ENCODE measurements at places on chromosomes 3 and 15.
A peak's percentile ranks its signal among the peaks of the same experiment; 100 is the strongest.

- DNase-seq, result no peak
These were observed 39.2 kb upstream of the TFRC start for GRCh38 chr3:196121066-196121465.

DNA sequence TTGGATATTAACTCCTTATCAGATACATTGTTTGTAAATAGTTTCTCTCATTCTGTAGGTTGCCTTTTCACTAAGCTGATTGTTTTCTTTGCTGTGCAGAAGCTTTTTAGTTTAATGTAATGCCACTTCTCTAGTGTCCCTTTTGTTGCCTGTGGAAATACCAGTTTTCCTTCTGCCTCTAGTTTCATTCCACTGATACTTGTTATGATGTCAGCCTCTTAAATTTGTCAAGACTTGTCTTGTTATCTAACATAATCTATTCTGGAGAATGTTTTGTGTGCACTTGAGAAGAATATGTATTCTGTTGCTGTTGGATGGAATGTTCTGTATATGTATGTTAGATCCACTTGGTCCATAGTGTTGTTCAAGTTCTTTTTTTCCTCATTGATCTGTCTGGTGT lies 18.0 kb upstream of the CEP152 start:
- no peak for DNase-seq

- no peak for DNase-seq
These were observed 622.1 kb downstream of the IGSF11 start for GRCh38 chr3:118412503-118412902.

GRCh38 chr15:51623386-51623938 lies 891 bp upstream of the DMXL2 start:
- peak; percentile 90 for DNase-seq

- no peak for DNase-seq
These were observed 252.5 kb downstream of the ISL2 start for GRCh38 chr15:76588811-76589747.

DNA sequence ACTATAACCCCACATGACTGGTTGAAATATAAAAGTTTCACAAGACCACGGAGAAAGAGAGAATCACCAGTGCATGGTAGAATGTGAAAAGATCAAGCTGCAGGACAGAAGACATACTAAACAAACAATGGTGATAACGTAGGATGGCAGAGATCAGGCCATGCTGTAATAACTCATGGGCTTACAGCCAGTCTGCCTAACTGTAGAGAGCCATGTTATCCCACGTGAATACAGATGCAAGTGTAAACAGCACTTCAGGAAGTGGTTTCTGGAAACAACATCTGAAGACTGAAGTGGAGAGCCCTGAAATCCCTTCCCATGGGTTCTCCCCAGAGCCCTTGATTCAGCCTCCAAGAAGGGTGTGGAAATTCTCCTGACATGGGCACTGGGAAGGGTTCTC lies 103.2 kb upstream of the SLCO2A1 start:
- no peak for DNase-seq

DNA sequence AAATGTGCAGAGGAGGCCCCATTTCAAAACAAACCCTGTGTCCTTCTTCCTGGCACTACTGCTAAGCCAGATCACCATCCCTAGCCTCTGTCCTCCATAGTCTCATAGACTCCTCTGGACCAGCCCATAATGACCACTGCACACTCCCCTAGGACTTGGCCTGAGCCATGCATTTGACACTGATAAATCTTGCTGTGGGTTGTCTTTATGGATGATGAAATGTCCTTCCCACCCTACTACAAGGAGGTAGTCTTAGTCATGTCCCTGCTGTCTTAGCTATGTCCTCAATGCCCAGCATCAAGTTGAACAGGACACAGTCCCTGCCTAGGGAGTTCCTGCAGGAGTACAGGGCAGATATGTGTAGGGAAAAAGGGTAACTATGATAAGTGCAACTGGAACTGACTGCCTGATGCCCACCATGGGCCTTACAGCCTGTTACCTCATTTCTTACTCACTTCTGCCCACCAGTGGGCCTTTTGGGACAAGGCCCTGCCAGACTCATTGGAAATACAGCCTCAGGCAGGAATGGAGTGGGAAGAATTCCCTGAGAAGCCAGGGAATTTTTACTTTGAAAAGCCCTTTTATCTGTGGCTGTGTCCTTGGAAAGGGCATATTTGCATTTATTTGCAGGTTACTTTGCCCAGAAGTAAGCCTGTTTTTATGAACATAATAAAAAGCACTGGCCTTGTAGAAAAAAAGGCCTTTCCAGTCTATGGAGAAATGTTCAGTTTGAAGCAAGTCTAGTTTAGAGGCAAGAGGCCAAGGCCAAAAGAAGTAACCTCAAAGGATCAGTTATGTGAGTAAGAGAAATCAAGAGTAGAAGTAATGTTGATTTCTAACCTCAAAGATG lies 199.6 kb upstream of the EIF1B start:
- no peak for DNase-seq
